ENCODE measurements at places on chromosomes 5 and 9.

GRCh38 chr9:131838530-131839280 is 98.8 kb upstream of the RAPGEF1 start:
- DNase-seq: no peak

DNA sequence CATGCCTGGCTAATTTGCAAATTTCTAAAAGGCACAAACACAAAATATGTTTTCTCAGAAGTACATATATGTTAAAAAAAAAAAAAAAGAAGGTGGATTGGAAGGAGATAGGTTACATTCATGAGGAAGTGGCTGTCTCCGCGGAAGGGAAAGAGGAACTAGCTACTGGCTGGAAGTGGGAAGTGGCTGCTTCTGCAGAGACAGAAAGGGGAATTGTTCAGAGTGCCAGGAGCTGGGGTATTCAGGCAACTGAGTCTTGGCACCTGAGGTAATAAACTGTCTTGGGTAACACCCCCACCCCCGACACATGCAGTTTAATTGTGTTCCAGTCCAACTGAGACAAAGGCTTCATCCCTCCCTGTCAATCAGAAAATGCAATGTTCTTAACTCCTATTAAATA is 45.6 kb downstream of the S1PR3 start:
- DNase-seq: no peak

DNA sequence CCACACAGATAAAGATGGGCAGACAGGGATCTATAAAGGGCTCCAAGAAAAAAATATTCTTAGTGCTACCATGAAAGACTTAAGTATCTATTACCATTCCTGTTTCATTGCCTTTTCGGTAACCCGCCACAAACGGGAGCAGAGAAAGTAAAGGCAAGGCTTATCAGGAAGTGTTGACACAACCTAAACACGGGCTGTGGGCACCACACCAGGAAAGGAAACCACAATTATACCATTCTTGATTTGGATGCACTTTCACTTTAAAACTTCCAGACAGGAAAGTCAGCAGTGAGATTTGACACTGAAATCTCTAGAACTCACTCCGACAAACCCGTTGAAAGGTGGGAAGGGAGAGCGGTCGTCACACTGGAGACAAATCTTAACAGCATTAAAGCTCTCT is 6.5 kb downstream of the TLE1 start:
- DNase-seq: no peak

DNA sequence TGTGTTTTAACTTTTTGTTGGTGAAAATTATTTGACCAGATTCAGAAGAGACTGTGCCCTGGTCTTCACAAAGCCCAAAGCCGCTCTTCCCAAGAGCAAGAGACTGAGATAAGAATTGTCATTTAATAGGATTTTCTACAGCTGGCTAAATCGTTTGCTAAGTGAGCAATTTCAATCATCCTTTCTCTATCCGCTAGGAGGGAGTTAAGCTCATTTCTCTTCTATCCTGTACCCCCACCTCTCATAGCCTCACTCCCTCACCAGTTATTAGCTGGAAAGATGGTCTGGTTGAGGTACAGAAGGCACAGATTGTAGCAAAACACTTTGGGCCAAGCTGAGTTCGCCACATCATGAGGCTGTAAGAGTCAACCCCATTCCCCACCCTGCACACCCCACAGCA is 43.0 kb upstream of the SIL1 start:
- DNase-seq: no peak

DNA sequence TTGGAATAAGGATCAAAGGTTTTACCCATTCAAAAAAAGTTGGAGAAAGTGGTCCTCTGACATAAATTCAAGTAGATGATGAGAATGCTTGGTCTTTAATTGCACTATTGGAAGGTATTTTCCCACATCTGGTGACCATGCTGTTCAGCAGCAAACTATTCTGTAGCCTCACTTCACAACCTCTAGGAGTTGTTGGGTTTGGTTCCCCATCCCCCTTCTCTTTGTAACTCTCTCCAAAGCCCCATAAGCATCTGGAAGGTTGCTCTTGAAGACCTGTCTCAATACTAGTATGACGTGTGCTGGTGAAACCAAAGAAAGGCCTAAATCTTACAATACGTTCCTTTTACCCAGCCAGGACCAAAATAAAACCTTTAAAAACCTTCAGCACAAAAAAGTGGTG is 8.5 kb downstream of the RGMB start:
- no peak for DNase-seq

- DNase-seq: no peak
These were observed 191.4 kb downstream of the FRMD3 start for GRCh38 chr9:83346655-83347420.

DNA sequence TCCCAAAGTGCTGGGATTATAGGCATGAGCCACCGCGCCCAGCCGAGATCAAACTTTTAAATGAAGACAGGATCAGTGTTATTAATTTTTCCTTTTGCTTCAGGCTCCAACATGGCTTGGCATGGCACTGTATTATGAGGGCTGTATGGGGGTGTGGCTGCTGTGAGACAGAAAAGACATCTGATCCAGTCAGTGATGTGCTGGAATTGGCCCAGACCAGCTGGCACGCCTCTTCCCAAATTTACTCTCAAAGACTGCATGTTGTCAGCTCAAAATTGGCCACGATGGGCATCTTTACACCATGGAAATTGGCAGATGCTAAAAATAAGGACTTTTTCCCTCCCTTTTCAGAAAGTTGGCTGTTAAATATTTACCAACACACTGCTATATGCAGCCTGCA is 12.1 kb upstream of the COL27A1 start:
- no peak for DNase-seq

DNA sequence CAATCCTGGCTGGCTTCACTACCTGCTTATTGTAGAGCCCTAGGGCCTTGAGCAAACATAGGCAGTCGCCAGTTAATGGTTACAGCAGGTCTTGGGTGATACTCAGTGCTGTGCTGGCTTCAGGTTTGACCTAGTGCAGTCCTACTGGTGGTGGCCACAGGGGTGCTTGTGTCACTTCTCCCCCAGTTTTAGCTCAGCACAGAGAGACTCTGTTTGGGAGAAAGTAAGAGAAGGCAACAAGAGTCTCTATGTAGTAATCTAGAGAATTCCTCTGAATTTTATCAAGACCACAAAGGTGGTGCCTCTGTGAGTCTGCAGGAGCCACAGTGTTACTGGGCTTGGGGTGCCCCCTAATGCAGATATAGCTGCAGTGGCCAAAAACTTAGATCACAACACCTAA is 165.6 kb downstream of the CCDC171 start:
- no peak for DNase-seq

DNA sequence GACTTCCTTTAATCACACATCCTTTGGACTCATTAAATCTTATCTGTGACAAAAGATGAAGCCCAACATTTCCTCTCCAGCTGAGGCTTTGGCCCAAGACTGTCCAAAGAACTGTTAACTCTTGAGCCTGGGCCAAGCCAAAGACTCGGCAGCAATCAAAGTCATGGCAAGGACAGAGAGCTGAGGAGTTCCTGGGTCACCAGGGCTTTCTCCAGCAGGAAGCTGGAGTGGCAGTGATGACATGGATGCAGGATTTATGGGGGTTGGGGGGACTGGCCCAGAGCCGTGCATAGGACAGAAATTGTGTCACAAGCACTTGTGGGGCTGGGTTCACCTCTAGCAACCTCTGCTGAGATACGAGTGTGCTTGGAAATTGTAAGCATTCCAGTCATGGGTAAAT is 440.3 kb downstream of the PLK2 start:
- DNase-seq: no peak

GRCh38 chr5:171323806-171324632 is 15.0 kb downstream of the TLX3 start:
- no peak for DNase-seq

DNA sequence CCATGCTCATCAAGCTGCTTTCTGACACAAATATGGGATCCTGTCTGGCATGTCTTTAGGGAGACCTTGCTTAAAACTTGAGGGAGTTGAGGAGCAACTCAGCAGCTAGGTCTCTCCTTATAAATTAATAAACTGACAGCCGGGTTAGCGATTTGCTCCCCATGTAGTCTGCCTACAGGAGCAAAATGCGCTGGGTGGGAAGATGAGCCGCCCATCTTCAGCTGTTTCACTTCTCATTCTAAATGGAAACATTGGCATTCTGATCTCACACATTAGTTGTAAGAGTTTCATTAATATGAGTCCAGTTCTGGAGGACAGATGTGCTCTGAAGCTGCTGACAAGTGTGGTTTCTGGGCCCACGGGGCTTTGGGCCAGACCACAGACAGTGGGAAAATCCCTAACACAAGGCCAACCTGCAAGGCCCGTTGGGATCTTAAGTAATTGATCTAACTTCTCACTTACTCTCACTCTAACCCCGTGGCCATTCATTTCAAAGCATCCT is 197.0 kb downstream of the MCTP1 start:
- no peak for DNase-seq

DNA sequence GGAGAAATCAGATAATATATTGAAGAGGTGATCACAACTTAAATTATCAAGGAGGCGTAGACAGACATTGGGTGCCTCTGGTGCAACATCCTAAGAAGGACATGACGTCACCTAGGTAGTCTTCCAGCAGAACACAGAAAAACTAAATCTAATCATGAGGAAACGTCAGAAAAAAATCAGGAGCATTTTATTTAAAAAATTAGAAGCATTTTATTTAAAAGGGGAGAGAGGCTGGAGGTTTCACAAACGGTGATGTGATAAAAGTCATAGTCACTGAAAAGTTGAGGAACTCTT is 254.6 kb downstream of the TMEM167A start:
- DNase-seq: no peak

GRCh38 chr5:160263326-160263855 is 34.1 kb downstream of the FABP6 start:
- DNase-seq: no peak

- no peak for DNase-seq
These were observed 94.0 kb downstream of the SPATA31D1 start for GRCh38 chr9:82082563-82082962.

DNA sequence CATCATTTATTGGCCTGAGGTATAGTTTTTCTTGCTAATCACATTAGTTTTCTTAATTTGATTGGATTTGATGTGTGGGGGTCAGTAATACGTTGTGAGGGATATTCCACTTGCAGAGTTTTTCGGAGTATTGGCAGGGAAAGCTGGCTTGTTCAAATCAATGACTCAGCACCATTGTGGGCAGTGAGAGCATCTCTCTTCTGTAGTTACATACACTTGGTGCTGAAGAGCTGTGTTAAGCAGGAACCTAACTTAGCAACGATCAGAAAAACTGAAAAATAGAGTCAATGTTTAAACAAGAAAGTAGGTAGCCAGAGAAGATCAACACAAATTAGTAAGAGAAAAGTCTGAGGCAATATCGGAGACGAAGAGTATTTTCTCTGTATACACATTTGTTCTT is 344.6 kb upstream of the EDIL3 start:
- DNase-seq: no peak

- DNase-seq: no peak
These were observed 132.4 kb downstream of the NPR3 start for GRCh38 chr5:32843531-32843895.

DNA sequence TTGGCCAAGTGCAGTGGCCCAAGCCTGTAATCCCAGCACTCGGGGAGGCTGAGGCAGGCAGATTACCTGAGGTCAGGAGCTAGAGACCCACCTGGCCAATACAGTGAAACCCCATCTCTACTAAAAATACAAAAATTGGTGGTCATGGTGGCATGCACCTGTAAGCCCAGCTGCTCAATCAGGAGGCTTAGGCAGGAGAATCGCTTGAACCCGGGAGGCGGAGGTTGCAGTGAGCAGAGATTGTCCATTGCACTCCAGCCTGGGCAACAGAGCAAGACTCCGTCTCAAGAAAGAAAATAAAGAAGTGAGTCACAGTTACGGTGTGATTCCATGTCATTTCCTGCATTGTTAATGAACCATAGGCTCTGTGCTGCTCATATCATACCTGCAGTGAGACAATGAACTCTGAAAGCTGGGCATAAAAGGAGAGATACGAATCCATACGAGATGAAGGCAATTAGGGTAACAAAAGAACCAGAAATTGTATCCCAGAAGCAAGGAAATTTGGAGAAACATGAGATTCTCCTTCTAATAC is 44.6 kb downstream of the TIMD4 start:
- DNase-seq: no peak

DNA sequence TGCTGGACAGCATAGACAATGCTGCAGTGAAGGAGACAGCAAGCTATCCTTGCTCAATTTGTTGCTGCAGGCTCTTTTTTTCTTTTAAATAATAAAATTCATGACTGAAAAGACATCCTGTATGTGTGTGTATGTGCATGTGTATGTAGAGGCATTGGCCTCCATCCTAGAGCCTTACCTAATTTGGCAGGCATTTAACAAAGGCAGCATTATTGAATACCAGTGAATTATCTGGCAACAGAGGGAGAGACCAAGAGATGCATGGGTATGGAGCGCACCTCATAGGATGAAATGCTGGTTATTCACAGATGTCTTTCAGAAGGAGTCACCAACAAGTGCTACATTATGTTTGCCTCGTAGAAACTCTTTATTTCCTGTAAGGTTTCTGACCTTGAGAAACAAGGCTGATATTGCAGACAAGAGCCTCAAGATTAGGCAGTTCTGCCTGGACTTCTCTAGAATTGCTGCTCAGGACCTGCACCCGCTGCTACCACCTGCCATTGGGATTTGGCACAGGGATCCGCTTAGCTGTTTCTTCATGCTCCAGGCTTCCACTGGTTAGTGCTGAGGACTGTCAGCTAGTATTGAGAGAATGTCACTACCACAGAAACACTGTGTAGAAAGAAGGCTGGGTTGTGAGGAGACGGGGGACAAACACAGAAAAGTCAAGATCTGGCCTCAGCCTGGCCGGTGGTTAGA is 247.7 kb upstream of the RFX3 start:
- no peak for DNase-seq

- DNase-seq: no peak
These were observed 227.9 kb upstream of the KLF9 start for GRCh38 chr9:70642341-70642740.

GRCh38 chr5:91219803-91220371 is 163.2 kb downstream of the ARRDC3 start:
- no peak for DNase-seq

GRCh38 chr9:89243296-89244061 is 64.9 kb upstream of the SHC3 start:
- no peak for DNase-seq

- no peak for DNase-seq
These were observed 577.7 kb upstream of the FTMT start for GRCh38 chr5:121273833-121274433.

- no peak for DNase-seq
These were observed 597.1 kb upstream of the KLF4 start for GRCh38 chr9:108086624-108087023.

DNA sequence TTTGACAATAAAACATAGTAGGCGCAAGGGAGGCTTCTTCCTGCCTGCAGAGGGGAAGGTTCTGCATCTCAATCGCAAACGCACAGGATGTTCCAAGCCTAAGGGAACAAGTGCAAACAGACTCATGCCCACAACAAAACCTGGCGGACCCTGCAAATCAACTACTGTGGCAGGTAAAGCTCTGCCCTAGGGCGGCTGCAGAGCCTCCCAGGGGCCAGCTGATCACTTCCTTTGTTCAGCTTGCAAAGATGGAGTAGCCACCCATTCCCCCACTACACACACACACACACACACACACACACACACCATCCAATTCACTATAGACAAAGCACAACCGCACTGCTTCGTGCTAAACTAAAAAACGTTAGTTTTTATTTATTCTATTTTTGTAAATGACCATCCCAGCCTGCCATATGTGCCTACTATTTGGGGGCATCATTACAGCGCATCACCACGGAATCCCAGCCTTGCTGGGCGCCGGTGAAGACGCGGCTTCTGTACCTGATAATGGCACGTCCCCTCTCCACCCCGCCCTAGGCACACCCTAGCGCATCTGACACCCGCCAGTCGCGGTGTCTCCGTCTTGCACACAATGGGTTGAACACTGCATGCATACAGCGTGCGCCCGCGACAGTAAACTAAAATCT is 57.6 kb downstream of the DPYSL3 start:
- DNase-seq: peak; percentile 87

GRCh38 chr9:7756088-7756487 is 43.5 kb downstream of the DMAC1 start:
- no peak for DNase-seq
